ENCODE measurements at places on chromosomes 4 and X.

GRCh38 chr4:71065991-71066510, 72.6 kb downstream of the DCK start:
- no peak for DNase-seq

GRCh38 chr4:158578476-158578875, 56.8 kb downstream of the RXFP1 start:
- DNase-seq = no peak

DNA sequence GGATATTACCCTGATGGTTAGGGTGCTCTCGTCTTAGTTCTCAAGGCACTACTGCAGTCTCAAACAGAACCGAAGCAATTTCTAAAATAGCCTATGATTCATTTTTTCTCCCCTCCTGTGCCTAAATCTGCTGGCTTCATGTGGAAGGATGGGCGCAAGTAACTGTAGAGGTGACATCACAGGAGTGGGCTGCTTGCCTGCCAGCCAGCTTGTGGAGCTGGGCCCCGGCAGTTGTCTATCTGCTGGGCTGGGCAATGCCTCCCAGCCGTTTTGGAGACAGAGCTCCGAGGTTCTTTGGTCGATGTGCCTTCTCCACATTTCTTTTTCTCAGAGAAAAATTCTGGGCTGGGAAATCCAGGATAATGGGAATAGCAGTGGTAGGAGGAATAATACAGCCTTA, 34.3 kb upstream of the CITED1 start:
- DNase-seq = no peak

DNA sequence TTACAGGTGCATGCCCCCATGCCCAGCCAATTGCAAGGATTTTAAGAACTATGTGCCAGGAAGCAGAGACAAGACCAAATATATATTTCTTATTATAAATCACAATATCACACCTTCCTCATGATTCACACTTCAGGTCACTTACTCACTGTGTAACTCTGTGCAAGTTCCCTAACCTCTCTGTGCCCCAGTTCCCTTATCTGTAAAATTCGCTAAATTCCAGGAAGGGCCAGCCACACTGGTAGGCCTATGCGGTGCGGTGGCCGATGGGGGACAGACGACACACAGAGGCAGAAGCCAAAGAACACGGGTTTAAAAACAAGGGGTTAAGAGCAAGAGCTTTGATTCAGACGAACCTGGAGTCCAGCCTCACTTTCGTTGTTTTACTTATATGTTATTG, 2.8 kb downstream of the TRIM2 start:
- DNase-seq = peak; percentile 43

- DNase-seq = no peak
Measured at GRCh38 chr4:83219344-83220331, 65.0 kb downstream of the COQ2 start.

- DNase-seq = no peak
Measured at GRCh38 chr4:55568905-55569504, 22.3 kb upstream of the CLOCK start.

DNA sequence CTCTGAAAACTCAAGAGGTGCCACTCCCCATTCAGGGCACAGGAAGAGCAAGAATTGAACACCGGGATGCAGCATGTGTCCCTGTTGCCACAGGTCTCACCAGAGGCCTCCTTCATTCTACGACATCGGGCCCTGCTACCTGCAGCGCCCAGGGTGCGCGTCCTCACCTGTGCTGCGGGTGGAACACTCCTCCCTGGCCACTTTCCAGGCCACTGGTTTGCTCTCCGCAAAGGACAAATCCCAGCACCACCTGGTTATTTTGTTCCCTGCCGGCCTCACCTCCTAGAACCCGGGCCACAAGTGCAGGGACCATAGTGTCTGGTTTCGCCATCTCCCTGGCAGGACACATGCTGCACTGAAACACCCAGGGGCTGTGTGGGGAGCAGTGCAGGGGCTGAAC, 14.3 kb upstream of the FAM3A start:
- DNase-seq = no peak

DNA sequence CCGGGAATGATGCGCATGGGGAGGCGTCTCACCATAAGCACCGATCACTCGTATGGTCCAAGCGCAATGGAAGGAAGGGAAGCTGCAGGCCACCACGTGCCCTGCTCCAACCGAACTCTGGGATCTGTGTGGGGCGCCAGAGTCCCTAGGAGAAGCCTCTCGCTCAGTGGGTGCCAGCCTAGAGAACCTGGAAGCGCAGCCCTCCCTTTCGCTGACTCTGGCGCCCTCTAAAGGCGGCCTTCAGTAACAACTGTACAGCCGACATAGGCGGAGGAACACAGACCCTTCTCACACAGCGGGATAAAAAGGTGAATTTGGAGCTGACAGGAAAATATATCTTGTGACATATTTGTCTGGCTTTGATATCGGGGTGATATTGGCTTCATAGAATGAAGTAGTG, 76.0 kb downstream of the INTS6L start:
- DNase-seq = peak; percentile 88

- DNase-seq = no peak
Measured at GRCh38 chr4:151854731-151855130, 93.9 kb upstream of the GATB start.

DNA sequence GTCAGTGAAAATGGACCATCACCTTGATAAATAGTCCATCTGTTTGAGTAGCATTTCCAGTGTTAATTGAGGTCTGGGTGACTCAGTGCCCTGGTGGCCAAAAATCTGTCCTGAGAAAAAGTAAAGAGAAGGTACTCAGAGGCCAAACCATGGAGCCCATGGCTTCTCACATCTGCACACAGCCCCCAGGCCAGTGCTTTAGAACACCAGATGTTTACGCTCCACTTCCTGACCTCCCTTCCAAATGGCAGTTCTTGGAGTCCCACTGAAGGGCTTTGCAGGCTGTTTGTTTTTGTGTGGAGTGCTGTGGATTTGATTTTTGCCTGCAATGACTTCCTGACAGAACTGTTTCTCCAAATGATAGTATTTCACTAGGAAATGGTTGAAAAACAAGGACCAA, 60.2 kb upstream of the GPC4 start:
- DNase-seq = no peak

DNA sequence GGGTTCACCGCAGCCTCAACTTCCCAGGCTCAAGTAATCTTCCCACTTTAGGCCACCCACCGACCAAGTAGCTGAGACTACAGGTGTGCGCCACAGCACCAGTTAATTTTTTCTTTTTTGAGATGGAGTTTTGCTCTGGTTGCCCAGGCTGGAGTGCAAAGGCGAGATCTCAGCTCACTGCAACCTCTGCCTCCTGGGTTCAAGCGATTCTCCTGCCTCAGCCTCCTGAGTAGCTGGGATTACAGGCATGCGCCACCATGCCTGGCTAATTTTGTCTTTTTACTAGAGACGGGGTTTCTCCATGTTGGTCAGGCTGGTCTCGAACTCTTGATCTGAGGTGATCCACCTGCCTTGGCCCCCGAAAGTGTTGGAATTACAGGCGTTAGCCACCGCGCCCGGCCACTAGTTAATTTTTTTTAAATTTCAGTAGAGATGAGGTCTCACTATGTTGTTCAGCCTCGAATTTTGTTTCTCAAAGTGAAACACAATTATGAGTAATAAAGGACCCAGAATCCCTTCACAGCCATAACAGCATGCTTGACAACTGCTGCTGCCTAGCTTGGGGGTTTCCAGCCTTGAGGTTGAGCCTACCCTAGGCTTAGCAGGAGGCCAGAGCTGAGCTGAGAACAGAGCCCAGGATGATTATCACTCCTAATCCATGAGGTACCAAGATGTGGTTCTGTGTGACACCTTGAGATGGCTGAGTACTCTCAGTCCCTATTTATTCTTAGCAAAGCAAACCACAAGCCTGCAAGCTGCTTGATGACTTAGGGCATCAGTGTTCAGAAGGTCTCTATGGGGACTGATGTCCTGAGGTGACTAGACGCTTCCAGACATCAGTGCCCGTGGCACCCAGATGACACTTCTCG, 41.6 kb upstream of the NKRF start:
- no peak for DNase-seq

GRCh38 chr4:86835677-86836076, 13.5 kb downstream of the SLC10A6 start:
- DNase-seq = no peak

GRCh38 chrX:135520022-135520552, 373 bp upstream of the INTS6L start:
- DNase-seq = peak; percentile 17

DNA sequence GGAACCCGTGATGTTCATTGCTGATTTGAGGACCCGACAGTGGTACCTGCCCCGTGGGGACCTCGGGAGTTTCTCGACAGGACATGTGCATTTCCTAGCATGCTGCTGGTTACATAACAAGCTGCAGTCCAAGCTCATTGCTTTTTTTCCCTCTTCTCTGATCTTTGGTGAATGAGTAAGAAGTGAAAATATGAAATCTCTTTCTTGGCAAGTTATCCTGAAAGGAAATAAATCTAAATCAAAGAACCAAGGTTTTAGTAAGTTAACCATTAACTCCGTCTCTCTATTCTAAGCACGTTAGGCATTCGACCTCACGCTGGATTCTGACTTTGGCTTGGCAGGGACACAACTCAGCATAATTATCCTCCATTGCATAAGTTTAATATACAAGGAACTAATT, 86.6 kb downstream of the STK32B start:
- DNase-seq = no peak

DNA sequence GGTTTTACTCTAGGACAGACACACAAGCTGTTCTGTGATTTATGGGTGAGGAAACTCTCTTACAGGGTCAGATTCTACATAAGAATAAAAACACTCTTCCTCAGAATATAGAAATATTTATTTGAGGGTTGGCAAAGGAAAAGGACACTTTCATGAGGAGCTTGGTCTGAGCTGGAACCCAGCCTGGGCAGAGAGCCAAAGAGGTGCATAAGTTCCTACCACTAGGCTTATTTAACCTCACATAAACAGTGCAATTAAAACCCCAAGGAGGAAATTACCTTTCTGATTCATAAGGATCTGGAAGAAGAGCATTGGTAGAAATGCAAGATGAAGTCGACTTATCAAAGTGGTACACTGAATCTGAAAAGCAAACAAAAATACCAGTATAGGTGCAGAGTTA, 32.9 kb downstream of the SETD7 start:
- DNase-seq = no peak

GRCh38 chrX:38232079-38232686, 11.5 kb upstream of the SRPX start:
- no peak for DNase-seq

- DNase-seq = no peak
Measured at GRCh38 chr4:121199742-121200561, 35.8 kb upstream of the TNIP3 start.

DNA sequence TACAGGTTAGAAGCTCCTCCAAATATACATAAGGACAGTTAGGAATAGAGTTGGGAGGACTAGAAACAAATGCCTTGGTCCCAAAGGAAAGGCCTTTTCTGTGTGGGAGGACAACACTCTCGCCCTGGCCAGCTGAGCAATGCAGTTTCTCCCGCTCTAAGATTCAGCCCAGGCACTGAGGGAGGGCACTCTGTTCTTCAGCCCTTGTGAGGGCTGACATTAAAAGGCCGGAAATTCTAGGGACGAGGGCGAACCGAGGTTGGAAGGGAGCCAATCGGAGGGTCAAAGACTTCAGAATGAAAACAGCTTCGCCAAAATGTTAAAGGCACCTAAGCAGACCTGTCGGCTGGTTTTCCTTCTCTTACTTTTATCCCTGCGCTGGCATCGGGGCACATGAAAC, 2.9 kb upstream of the PTCHD1 start:
- no peak for DNase-seq

GRCh38 chr4:1985294-1985693, 23.5 kb downstream of the NELFA start:
- no peak for DNase-seq

DNA sequence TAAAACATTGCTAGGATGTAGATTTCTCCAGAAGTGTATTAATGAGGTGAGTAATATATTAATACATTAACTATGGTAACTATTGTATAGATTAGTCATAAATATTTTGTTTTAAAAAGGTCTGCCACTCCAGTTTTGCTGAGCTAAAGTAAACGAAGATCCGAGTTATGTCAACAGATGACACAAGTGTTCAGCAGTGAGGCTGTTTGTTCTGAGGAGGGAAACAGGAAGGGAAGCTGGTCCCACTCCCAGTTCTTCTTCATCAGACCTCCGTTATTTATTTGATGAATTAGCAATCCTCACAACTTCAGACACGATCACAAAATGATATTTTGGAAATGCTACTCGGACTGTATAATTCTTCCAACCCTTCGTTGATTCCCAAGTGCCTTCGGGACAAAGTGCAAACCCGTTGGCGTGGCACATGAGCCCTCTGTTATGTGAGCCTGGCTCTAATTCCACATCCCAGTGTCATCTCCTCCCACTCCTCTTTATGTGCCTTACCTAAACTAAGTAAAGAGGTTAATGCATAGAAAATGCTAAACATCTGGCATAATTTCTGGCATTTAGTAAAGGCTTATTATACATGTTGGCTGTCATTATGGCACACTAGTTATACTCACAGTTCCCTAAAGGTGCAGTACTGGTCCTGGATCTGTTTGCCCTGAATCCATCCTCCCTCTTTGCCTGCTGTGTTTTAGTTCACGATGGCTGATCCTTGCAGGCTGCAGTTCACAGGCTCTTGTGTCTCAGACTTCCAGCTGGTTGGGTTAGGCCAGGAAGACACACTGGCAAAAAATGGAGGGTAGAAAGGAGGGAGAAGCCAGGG, 190.6 kb upstream of the LNX1 start:
- no peak for DNase-seq

- peak; percentile 9 for DNase-seq
Measured at GRCh38 chrX:50680990-50681389, 133.0 kb downstream of the SHROOM4 start.

GRCh38 chrX:132623300-132623699, 134.5 kb upstream of the MBNL3 start:
- no peak for DNase-seq

GRCh38 chrX:148915474-148915873, 415.1 kb downstream of the AFF2 start:
- no peak for DNase-seq

DNA sequence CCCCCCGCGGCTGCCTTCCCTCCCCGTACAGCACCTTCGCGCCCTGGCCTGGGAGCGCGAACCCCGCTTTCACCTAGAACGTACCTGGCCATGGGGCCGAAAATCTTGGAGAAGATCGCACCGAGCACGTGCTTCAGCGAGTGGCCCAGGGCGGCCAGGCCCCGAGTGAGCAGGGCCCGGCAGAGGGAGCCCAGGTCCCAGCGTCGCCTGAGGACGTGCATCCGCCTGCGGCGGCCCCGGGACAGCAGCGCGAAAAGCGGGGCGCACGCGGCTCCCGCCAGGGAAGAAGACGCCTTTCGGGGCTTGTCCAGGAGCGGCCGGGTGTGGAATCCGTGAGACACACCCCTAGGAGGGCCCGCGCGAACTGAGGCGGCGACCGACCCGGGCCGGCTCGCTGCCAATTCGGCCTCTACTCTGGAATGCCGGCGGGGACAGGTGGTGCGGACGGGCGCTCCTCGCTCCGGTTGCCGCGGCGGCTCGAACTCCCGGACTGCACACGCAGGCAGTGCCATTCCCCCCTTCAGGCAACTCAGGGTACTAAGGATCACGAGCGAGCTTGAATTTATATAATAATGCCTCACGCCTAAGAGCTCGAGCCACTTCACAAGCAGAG, at the start of gene HS6ST2:
HS6ST2 (minus strand) TSS at position 539 of the 613 bp plus-strand sequence.
- no peak for DNase-seq

All from HAP-1 (cell line).